Activated naive CD4-positive, alpha-beta T cell treated with anti-CD3 and anti-CD28 coated beads, Interleukin-2, amount 50 U/mL, for 16 hours (primary cell): ENCODE measurements at places on chromosomes 11 and 22.
A peak's percentile ranks its signal among the peaks of the same experiment; 100 is the strongest.

DNA sequence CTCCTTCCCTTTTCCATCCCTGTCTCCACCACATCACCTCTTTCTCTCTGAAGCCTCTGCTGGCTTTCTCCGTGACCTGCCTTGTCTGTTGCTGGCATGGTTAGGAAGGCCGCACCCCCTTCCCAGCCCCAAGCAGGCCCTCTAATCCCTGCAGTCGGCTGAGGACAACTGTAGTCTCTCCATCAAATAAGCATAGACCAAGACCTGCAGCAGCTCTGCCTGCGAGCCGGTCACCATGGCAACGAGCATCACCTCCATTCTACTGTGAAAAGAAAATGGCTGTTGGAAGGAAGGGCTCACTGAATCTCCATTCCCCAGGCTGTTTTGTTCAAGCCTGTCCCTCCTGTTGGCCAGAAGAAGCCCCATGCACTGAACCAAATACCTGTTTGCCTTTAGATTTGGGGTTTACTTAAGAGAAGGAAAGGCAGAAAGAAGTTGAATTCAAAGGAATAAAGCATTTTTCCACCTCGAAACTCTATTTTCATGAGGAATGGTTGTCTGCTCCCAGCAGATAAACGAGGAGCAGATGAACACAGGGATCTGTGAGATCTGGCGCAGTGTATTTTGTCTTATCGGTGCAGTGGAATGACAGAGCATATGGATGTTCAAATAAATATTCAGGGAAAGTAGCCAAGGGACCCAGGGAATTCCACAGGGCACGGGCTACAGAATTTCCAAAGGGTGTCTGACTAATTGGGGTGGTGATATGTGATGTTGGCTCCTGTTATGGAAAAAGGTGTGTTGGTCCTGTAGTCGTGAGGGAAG is 113.1 kb upstream of the TTC12 start:
- DNase-seq = no peak

- peak; percentile 78 for DNase-seq
These were observed 6.6 kb upstream of the SSTR3 start for GRCh38 chr22:37218771-37219411.

- DNase-seq = no peak
These were observed 17.8 kb downstream of the KCNQ1 start for GRCh38 chr11:2462543-2462985.

GRCh38 chr11:133901999-133902398 is 54.8 kb downstream of the IGSF9B start:
- no peak for DNase-seq

GRCh38 chr11:112792070-112792469 is 169.2 kb upstream of the NCAM1 start:
- DNase-seq = no peak

GRCh38 chr11:67648140-67648795 is 2.3 kb downstream of the ACY3 start:
- DNase-seq = peak; percentile 63

- DNase-seq = no peak
These were observed 18.3 kb downstream of the KMT5B start for GRCh38 chr11:68194675-68195294.

GRCh38 chr11:1978720-1979473 is 18.7 kb downstream of the H19 start:
- DNase-seq = no peak

DNA sequence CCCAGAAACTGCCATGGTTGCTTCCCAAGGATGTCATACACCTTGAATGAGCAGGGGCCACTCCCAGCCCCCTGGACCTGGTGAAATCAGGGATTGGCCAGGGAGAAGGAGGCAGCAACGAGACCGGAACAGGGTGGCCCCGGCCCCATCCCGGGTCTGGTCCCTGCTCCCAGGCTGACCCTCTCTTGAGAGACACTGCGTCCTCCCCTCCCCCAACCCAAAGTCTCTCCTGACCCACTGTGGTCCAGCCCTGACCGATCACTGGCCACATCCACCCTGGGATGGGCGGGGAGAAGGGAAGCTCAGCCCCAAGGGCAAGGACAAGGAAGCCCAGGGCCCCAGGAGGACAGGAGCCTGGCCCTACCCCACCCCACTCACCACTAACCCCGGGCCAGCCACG is 12.4 kb downstream of the CYTH4 start:
- DNase-seq = no peak

- DNase-seq = no peak
These were observed 37.8 kb downstream of the SCN3B start for GRCh38 chr11:123616505-123617198.

GRCh38 chr11:115522302-115522701 is 18.1 kb upstream of the CADM1 start:
- no peak for DNase-seq

GRCh38 chr22:38080474-38080849 is 3.5 kb downstream of the SLC16A8 start:
- no peak for DNase-seq

- DNase-seq = peak; percentile 17
These were observed 875 bp downstream of the TCP11L1 start for GRCh38 chr11:33040033-33040861.

GRCh38 chr11:72144807-72145565 is 9.5 kb downstream of the FOLR3 start:
- DNase-seq = no peak

- DNase-seq = no peak
These were observed 25.6 kb downstream of the ANKRD42 start for GRCh38 chr11:83219095-83219494.

DNA sequence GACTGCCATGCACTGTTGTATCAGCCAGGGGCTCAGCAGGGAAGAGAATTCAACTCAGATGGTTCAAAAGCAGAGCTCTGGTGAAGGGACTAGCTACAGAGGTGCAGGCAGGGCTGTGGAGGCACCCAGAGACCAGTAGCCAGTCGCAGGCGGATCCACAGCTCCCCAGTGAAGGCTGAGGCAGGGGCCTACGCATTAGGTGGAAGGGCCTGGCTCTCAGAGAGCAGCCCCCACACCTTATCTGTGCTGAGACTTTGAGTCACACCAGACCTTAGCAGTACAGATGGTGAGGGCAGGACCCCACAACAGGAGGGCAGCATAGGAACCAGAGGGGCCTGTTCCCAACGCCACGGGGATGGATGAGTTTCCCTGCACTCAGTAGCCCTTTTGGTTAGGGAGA is 189.6 kb downstream of the DSCAML1 start:
- DNase-seq = no peak

- DNase-seq = no peak
These were observed 653.5 kb downstream of the FAM181B start for GRCh38 chr11:82080160-82080559.

- DNase-seq = no peak
These were observed 70.5 kb upstream of the SESN3 start for GRCh38 chr11:95301474-95301873.

DNA sequence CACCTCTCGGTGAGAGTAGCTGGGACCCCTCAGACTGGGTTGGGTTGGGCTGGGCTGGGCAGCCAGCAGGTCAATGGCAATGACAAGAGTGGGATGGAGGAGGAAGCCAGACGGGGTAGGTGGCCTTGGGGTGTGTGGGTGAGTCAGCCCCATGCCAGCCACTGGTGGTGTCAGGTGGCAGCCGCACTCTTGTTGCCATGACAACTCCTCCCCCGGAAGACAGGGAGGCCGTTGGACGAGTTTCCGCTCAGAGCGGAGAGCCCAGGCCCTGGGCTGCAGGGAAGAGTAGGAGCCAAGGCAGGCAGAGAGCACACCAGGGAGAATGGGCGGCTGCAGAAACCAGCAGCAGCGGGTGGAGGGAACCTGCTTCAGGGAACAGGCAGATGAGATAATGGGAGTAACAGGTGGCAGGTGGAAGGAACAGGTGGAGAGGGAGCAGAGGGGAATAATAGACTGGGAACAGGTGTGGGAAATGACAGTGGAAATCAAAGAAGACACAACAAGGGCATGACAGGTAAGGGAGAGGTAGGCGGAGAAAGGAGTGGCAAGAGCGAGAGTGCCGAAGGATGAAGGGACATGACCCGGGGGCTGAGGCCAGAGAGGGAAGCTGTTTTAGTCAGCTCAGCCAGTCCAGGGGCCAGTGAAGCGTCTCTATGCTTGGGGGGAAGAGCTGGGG is 8.7 kb downstream of the SPTBN2 start:
- DNase-seq = no peak

- DNase-seq = no peak
These were observed 684.0 kb downstream of the OPCML start for GRCh38 chr11:132848336-132848735.

DNA sequence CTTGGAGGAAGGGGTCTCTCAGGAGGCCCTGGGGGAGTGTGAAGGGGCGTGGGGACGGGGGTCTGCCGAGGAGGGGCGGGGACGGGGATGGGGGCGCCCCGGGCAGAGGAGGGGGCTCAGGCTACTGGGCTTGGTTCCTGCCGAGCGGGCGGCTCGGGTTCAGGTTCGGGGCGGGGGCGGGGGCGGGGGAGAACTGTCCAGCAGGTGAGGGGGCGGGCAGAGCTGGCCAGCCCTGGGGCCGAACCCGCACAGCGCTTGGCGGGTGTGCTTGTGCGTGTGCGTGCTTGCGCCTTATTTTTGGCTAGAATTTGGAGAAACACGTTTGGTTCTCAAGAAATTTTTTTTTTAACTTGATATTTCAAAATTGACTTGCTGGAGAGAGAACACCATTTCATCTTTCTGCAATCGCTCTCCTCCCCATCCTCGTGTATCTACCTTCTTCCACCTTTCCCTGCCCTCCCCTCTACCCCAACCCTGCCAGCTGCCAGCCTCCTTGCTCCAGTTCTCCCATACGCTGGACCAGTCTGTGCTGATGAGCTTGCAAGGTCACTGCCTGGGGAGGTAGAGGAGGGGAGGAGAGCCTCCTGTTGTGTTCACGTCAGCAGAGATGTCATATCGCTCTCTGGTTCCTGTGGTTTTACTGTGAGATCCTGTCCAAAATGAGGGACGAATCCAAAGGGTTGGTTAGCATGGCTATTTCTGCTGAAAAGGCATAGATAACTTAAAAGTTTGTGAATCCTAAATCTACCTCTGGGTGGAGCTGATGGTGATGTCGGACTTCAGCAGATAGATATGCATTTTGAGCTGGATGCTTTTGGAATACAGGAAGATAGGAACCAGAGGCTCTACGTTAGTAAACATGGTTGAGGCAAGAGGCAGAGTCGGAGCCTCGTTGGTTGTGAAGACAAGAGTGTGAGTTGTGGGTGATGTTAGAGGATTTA is 668 bp downstream of the MADD start:
- DNase-seq = no peak

GRCh38 chr22:29270475-29271271 is 2.6 kb downstream of the EWSR1 start:
- no peak for DNase-seq

DNA sequence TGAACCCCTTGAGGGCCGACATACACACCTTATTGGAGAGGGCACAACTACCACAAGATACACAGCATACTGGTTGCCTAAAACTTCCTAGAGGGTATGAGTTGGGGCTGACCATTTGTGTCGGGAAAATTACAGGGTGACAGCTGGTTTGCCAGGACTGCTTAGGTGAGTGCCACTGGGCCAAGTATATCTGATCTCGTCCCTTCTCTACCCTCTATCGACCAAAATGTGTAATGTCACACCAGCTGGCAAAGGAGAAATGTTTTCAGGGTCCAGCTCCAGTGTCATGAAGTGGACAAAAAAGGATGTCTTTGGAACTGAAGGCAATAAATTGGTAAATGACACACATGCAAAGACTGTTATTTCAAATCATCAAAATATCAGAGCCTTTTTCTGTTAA is 126.1 kb downstream of the PGR start:
- no peak for DNase-seq

GRCh38 chr11:28835790-28836189 is 727.6 kb downstream of the METTL15 start:
- no peak for DNase-seq

GRCh38 chr11:61724437-61724836 is 28.0 kb upstream of the MYRF start:
- DNase-seq = no peak

GRCh38 chr22:46031965-46032851 is 55.2 kb upstream of the WNT7B start:
- DNase-seq = no peak

DNA sequence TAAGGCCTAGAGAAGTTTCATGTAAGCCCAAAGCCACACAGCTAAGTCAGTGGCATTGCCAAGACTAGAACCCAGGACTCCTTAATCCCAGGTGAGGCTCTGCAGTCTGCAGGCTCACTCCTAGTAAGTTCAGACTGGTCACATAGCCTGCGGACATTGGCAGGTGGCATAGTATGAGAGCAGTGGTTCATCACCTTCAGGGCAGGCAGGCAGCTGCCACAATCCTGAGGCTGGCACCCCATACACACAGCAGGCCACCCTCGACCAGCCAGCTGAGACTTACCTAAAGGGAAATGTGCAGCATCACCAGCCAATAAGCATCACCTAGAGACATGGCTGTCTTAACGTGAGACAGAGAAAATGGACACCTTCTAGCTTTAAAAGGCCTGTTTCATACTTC is 231.6 kb upstream of the UBASH3B start:
- DNase-seq = no peak

DNA sequence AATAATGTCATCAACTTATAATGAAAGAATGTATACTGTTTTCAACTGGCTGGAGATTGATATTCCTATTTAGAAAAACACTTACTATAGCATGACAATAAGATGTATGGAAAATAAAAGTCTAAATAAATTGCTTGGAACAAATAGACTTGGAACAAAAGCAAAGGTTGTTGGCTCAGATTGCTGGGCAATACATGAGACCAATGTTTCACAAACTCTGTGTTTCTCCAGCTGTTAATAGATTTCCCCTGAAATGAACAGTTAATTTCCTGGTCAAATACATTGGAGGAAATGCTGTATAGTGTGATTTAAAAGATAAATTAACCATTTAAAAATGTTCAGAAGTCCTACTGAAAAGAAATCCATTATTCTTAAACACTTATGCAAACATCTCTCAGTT is 40.1 kb upstream of the CTSC start:
- DNase-seq = no peak

- no peak for DNase-seq
These were observed 61.5 kb downstream of the IGLL1 start for GRCh38 chr22:23518376-23519187.

GRCh38 chr11:78325274-78325781 is 92.3 kb downstream of the GAB2 start:
- no peak for DNase-seq

GRCh38 chr11:125418396-125418795 is 77.7 kb downstream of the FEZ1 start:
- no peak for DNase-seq

- DNase-seq = no peak
These were observed 10.2 kb downstream of the PAMR1 start for GRCh38 chr11:35515224-35515623.

DNA sequence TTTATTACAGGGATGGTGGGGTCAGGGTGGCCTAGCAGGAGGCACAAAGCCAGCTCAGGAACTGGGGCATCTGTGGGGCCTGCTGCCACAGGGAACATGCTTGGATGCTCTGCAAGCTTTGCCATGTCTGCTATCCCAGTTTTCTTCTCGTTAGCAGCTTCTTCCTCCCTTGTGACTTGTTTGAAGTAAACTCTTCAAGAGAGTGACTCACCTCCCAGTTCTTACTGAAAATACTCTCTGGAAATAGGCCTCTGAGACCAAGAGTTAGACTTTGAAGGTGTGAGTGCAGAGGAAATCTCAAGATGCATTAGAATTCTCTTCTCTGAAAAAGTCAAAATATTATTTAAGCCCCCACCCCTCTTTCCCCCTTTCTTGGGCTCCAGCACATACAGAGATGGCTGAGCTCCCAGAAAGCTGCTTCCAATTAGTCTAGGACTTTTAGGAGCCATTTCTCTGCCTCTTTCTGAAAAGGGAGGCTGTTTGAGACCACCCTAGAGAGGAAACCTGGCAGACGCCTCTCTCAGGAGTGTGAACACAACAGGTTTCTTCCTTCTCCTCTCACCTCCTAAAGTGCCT is 15.1 kb downstream of the CWC15 start:
- no peak for DNase-seq
